CD4-positive, alpha-beta T cell treated with Interleukin-4 for 1 hour (primary cell): ENCODE measurements at places on chromosomes 13 and 19.

DNA sequence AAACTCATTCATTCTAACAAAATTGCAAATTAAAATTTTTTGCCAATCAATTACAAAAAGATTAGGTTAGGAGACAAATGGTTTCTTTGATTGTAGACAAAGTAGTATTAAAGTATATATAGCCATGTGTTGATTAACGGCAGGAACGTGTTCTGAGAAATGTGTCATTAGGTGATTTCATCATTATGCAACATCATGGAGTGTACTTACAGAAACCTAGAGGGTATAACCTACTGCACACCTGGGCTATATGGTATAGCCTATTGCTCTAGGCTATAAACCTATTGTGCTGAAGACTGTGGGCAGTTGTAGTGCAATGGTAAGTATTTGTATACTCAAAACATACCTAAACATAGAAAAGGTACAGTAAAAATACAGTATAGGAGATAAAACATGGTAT lies 906.8 kb upstream of the SPRY2 start:
- DNase-seq = no peak

DNA sequence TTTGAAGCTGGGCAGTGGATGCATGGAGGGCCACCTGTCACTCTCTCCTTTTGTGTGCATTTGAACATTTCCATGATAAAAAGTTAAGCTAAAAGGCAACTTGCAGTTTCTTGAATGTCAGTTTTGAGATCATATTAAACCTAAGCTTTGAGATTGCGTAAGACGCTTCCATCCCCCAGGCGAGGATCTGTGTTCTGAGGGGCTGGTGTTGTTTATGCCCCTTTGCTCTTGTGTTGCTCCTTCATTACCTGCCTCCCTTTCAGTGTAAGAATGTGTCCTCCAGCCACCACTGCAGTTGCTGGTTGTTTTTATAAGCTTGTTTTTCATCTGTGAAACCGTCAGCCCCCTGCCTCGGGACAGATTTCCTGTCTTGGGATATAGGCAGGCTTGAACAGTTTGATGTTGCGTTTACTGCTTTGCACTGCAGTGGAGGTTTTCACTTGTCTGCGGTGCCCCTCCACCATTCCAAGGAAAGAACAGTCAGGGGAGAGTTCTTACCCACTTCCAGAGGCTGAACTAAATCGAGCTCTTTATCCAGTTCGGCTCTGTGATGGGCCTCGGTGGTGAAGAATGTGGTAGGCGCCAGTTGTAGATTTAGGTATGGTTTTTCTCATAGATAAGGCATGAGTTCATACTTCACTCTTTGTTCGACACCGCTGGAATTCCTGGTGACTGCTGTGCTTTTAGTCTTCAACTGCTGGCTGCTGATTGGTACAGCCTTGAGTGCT lies 96.8 kb downstream of the ARHGEF7 start:
- DNase-seq = no peak

- DNase-seq = no peak
These were observed 411.8 kb downstream of the ZNF536 start for GRCh38 chr19:30783936-30784335.

DNA sequence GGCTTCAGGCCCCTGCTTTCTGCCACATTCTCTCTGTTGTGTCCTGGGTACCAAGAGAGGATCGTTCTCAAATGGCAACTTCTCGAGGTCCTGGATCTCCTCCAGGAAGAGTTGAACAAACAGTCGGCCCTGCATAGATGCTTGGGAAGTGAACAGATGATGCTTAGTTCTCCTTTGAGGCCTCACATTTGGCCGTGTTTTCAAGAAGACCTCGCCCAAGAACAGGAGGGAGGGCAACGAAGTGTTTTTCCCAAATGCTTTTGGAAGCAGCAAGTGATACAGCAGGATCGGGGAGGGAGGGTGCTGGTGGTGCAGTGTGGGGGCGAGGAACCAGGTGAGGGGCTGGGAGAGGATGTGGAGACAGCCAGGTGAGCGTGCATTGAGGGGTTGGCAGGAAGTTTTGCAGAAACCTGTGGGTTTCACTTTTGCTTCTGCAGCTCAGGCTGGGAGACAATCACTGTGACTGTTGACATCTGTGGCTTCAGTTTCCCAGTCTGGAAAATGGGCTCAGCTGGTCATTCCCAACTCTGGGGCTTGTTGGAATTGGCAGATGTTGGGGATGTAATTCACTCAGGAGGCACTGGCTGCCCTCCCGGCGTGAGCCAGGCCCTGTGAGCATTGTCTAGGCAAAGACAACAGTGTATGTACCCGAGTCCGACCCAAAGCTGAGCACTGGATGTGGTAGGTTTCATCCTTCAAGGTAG lies 21.6 kb downstream of the MAST3 start:
- DNase-seq = peak; percentile 79

GRCh38 chr19:7772752-7773291 lies 9.8 kb downstream of the CLEC4M start:
- peak; percentile 51 for DNase-seq

DNA sequence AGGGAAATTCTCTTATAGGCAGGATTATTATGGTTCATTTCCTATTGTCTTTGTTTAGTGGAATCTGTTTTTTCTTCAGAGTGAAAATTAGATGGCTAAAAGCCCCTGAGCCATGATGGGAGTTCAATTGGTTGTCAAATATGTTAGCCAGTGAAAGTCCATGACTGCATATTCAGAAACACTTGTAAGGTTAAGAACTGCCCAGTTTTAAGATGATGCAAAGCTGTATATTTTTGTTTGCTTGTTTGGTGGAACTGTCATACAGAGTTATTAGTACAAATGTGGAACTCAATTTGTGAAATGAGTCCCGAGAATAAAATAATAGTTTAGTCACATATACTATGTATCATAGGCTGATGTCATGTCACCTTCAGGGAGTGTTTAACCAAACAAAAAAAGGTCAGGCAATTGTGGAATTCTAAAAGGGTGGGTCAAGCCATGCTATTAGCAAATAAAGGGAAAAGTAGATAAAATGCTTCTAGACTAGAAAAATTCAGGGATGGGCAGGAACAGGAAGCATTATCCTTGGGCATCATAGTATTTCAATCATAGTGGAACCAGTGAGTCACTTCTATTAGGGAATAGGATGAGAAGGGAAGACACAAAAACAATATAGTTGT lies 248.3 kb upstream of the SLITRK1 start:
- DNase-seq = no peak

DNA sequence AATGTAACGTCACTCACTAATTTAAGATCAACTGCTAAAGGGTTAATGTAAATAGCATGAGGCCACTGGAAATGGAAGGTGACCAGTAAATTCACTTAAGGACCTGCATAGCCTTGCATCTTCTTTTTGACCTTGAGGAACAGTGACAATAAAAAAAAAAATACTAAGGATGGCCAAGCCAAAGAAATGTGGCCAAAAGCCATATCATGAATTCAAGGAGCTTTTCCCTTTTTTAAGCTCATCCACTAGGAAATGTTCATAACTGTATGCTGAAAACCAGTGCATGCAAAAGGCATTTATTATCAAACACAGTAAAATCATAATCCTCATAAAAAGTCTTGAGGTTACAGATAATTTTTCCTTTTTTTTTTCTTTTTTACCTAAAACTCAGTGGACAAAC lies 77.5 kb downstream of the LHFPL6 start:
- DNase-seq = no peak

- no peak for DNase-seq
These were observed 154.2 kb downstream of the DIAPH3 start for GRCh38 chr13:60009300-60010253.

GRCh38 chr19:45498411-45499195 lies at the start of gene PPM1N:
PPM1N (plus strand) TSS chr19:45498443; CDS start chr19:45498473, 30 bp downstream.
- peak; percentile 74 for DNase-seq

DNA sequence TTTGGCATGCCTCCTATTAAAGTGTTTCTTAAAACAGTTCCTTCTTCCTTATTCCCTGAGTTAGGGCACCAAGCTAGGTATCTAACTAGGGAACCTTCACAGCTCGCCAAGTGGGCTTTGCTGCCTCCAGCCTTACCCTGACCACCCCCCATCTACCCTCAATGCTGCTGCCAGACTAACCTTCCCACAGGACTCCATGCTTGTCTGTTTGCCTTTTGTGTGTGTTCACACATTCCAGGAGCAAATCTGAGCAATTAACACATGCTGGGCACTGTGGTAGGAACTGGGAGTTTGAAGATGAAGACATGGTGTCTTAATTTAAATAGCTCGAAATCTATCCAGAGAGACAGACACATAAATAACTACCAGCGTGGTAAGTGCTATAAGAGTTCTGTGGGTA lies 185.2 kb downstream of the MZT1 start:
- no peak for DNase-seq

DNA sequence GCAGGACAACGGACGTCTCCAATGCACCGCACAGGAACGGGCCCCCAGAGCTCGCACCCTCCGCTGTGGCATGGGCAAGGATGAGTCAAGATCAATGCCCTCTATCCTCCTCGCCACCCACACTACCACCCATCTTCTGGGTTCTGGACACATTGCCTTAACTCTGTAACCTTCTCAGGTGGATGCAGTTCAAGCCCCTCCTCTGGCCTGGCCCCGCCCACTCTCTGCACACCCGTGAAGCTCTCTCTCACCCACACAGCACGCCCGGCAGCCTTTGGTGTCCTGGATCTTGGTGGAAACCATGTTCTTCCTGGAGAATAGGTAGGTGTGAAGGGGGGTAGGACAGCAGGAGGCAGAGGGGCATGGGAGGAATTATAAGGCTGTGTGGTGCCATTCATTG lies 20.7 kb downstream of the MAP4K1 start:
- no peak for DNase-seq

DNA sequence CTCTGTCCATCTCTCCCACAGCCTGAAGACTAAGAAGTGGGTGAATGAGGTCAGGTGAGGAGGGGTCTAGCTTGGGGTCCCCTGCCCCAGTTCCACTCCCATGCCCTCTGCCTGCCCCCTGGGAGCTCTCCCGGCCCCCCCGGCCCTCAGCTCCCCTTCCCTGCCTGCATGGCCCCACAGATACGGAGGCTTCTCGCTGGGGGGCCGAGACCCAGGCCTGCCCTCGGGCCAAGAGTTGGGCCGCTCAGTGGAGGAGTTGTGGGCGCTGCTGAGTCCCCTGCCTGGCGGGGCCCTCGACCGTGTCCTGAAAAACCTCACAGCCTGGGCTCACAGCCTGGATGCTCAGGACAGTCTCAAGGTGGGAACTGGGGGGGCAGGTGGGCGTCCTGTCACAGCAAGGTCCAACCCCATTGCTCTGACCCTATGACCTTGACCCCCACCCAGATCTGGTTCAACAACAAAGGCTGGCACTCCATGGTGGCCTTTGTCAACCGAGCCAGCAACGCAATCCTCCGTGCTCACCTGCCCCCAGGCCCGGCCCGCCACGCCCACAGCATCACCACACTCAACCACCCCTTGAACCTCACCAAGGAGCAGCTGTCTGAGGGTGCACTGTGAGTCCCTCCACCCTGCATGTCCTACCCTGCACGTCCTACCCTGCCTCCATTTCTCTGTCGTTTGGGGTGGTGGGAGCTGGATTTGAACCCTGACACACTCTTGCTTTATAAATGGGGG lies 10.9 kb upstream of the ARHGAP45 start:
- DNase-seq = no peak

DNA sequence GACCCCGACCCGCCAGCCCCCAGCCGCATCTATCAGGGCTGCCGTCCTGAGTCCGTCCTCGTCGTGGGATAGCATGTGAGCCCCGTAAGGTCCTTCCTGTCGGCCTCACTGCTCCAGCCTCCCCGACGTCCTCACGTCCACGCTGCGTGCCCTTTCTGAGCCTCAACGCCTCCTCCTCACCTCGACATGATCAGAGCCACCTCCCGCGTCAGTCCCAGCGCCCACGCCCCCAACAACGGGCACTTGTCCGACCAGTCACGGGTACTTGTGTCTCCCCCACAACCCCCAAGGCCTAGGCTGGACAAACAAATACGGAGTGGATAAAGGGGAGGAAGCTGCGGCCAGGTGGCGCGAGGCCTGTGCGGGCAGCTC lies 665 bp downstream of the ZNF497 start:
- peak; percentile 32 for DNase-seq

- DNase-seq = no peak
These were observed 429.6 kb downstream of the RFC3 start for GRCh38 chr13:34247596-34247995.

DNA sequence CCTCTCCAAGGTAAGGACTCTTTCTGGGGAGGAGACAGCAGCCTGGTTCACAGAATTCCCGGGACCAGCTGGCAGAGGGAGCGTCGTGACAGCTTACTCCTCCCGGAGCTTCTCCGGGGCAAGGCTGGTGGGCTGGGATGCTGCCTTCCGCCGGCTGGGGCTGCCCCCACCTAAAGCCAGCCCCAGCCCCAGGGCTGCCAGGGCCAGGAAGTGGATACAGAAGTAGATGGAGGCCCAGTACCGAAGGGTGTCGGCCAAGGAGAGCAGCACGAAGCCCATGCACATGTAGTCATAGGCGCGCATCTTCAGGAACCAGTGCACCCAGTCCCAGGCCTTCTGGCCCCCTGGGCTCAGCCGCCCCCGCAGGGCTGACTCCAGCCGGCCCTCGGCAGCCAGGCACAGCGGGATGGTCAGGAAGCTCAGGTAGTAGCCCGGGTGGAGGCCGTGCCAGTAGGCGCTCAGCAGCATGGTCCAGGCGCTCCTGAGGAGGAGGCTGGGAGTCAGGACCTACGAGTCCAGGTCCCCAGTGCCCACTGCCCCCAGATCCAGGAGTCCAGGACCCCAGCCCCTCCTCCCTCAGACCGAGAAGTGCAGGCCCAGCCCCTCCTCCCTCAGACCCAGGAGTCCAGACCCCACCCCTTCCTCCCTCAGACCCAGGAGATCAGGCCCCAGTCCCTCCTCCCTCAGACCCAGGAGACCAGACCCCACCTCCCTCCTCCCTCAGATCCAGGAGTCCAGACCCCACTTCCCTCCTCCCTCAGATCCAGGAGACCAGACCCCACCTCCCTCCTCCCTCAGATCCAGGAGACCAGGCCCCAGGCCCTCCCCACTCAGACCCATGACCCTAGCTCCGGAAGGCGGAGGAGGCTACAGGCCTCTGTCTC lies 1.2 kb upstream of the TMC4 start:
- no peak for DNase-seq

- no peak for DNase-seq
These were observed 539.7 kb downstream of the RFC3 start for GRCh38 chr13:34357435-34358232.

- no peak for DNase-seq
These were observed 12.2 kb downstream of the FPR3 start for GRCh38 chr19:51807111-51807701.
